ENCODE measurements at places on chromosomes 5 and 9.

- DNase-seq, result no peak
Observed at GRCh38 chr9:126403397-126403796, 76.8 kb downstream of the MVB12B start.

DNA sequence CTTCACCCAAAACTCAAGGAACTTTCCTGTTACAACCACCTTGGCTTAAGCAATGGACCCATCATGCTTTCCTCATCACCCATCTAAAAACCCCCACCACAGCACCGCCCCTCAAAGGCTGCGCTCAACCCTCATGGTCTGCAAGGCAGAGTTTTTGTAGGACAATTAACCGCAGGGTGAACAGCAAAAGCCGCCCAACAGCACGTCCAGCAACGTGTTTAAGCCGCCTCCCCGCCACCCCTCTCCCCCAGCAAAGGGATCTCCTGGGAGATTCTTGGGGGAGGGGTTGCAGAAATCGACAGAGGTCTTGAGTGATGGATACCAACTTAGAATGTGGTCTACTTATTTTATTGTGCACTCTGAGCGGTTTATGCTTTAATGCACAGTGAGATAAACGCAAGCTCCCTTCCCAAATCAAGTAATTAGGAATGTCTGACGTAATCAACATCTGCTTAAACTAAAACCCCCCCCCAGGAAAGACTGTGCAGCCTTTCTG lies 1.9 kb downstream of the ROR2 start:
- DNase-seq, result no peak

GRCh38 chr9:33719581-33720374 lies 75.6 kb upstream of the PRSS3 start:
- no peak for DNase-seq

DNA sequence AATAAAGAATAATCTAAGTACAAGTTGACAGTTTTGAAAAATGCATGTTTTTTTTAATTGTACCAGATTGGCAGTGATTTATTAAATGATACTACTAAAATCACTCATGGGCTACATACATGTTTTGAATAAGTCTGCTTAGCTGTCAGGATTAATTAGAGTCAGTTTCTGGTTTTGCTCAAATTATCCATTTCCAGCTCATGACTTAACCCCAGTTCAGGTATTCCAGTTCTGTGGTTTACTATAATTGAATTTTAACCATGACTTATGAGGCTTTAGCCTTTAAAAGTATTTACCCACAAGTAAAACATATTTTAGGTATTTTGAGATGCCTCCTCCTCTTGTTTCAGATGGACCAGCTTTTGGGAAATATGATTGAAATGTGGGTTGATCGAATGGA lies 17.8 kb upstream of the LRRC70 start:
- no peak for DNase-seq

DNA sequence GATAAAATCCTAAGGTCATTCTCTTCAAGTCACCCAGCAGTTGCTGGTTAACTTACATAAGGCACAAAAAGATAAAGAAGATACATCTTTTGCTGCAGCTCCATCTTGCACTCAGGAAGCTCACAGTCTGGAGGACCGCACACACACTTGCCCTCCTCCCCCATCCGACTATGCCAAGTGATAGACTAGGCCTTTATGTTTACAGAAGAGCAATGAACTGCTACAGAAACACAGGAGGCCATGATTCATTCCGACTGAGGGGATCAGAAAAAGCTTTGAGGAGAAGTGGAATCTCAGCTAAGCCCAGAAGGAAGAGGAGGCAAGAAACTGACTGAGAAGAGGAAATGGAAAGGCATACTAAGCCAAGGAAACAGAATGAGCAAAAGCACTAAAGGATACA lies 17.4 kb downstream of the NRG2 start:
- DNase-seq, result no peak

DNA sequence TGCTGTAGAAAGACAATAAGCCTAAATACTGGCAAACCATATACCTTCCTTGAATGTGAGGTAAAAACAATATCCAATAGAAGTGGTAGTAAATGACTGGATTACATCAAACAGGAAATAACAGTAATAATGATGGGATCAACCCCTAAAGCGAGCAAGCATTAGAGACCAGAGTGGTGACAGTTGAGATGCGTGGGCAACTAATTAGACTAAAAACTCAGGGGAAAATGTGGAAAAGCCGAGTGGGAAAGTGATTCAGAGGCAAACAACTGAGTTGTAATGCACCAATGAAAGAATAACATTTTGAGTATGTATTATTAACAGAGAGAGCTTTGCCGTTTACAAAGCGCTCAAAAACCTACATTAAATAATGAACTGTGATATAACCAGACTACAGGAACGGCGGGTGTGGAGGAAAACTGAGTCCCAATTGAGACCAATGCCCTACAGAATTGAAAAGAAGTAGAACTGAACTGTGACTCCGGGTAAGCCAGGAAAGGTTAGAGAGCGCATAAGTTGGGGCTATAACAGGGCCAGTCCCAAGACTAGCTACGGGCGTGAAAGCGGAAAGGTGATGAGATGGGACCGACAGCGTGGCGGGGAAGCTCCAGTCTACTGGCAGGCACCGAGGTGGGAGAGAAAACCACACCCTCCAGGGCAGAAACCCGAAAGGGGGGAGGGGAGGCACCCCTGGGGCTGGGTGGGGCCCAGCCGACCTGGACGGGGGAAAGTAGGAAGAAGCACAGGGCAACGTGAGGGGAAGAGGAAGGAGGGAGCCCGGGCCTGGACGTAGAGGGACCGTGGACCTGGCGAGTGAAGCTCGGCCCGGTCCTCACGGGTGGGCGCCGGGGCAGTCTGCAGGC lies 592 bp downstream of the UBAP2 start:
- DNase-seq, result peak; percentile 78

- no peak for DNase-seq
Observed at GRCh38 chr9:109449036-109449798, 48.9 kb downstream of the PTPN3 start.

DNA sequence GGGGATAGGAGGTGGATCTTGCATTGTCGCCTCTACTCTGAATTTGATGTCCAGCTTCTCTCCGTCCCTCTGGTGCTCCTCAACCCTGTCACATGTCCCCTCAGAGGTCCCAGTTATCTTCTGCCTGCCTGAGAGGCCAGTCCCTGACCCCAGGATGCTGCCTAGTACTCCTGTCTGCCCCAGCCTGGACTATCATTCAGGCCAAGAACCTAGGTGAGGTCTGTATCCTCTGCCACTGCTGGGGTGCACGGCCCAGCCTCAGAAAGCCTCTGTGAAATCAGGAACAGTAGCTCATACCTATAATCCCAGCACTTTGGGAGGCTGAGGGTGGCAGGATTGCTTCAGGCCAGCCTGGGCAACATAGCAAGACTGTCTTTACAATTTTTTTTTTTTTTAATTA lies 8.6 kb downstream of the SPINK4 start:
- no peak for DNase-seq

GRCh38 chr5:17294639-17295311 lies 77.3 kb downstream of the BASP1 start:
- DNase-seq, result no peak

GRCh38 chr9:93264338-93265125 lies 80.6 kb downstream of the WNK2 start:
- no peak for DNase-seq

- DNase-seq, result no peak
Observed at GRCh38 chr5:10719965-10720364, 41.1 kb downstream of the DAP start.

GRCh38 chr5:83955916-83956315 lies 235.3 kb upstream of the HAPLN1 start:
- no peak for DNase-seq

DNA sequence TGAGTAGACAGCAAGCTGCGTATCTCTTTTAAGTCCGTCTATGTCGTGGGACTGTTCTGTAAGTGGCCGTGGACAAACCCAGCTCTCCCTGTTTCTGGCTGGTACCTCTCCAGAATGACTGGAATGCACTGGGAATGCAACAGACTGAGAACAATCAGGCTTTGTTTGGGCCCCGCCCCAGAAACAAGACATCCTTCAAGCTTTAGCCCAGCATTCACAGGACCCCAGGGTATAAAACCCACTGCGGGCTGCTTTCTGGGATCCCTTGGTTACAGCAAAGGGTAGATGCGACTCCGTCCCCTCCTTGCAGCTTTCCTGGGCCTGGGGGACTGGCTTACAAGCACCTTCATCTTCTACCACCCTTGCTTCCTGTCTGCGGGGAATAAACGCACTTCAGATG lies 45.6 kb upstream of the SPTLC1 start:
- no peak for DNase-seq

DNA sequence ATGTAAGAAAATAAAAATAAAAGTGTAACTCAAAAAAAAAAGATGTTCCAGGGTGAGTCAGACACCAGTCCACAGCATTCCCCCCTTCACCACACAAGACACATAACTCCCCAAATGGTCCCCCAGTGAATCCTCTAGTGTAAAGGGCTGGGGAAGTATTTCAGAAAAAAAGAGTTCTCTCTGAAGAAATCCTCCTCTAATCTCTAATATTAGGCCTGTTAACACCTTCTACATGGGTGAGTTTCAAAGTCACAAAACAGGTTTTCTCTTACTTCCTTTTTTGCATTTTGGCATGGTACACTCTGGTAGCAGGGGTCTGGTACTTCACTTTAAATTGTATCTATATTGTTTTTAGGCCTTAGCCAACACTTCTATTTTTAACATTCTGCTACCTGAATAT lies 28.2 kb downstream of the RNF145 start:
- DNase-seq, result no peak

- DNase-seq, result no peak
Observed at GRCh38 chr9:76629205-76629990, 134.8 kb upstream of the PCA3 start.

- no peak for DNase-seq
Observed at GRCh38 chr5:151214614-151215545, 9.0 kb downstream of the CCDC69 start.

GRCh38 chr5:55231029-55231918 lies 2.1 kb downstream of the CCNO start:
- peak; percentile 19 for DNase-seq

- DNase-seq, result no peak
Observed at GRCh38 chr5:148666353-148666752, 12.0 kb upstream of the HTR4 start.

DNA sequence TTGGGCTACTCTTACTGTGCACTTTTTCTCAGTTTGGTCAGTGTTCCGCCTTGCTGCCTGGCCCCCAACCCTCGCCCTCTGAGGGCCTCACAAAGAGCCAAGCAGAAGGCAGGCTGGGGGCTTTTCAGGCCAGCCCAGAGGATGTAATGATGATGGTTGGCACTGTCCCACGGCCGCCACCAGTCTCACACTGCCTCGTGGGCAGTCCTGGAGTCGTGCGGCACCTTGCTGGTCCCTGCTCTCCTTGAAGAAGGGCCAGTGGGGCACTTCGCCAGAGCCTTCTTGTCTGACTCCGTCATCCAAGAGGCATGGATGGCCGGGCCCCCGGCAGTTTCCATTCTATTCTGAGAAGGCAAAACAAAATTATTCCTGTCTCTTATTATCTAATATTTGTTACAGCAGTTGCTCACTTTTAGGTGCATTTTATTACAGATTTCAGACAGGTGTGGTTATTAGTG lies 21.0 kb downstream of the TENT4A start:
- no peak for DNase-seq

- no peak for DNase-seq
Observed at GRCh38 chr9:6034954-6035353, 19.5 kb upstream of the RANBP6 start.

DNA sequence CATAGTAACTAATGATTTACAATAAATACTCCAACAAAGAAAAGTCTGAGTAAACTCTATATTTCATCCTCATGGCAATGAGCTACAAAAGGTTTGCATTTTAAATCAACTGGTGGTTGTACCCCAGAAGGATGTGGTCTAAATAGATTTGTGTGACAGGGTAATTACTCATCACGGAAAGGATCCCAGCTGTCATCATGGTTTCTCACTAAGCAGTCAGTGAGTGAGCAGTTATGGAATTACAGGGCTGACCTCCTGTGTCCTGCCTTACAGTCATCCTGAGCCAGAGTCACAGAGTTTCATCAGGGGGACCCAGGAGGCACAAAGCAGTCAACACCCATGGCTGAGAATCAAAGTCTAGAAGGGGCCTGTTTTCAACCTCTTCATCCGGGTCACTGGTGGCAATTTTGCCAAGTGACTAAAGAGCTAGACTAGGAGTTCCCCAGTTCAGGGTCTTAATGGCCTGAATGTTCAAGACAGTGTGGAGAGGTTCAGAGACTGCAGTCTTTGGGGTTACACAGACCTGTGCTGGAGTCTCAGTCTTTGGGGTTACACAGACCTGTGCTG lies 210.7 kb upstream of the SLC24A2 start:
- no peak for DNase-seq

- no peak for DNase-seq
Observed at GRCh38 chr9:27029186-27029585, 23.7 kb upstream of the LRRC19 start.

DNA sequence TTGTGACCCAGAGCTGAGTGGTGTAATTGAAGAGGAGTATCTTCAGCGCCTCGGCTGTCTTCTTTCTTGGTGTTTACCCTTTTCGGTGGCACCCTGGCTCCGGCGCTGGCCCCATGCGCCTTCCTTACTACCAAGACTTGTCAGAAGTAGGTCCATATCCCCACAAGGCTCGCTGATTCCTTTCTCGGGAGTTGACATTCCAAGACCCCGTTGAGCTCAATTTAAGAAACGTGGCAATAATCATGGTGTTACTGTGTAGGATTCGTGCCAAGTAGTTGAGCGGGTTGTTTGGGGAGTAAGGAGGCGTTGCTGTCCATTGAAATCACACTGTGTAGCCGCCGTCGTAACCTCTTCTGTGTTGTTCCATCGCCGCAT lies 795 bp downstream of the NDUFAF2 start:
- peak; percentile 17 for DNase-seq

Data from NCI-H1092 treated with DMSO at 0.1 percent for 48 hours (cell line).